ENCODE measurements at places on chromosomes 1 and 21.

DNA sequence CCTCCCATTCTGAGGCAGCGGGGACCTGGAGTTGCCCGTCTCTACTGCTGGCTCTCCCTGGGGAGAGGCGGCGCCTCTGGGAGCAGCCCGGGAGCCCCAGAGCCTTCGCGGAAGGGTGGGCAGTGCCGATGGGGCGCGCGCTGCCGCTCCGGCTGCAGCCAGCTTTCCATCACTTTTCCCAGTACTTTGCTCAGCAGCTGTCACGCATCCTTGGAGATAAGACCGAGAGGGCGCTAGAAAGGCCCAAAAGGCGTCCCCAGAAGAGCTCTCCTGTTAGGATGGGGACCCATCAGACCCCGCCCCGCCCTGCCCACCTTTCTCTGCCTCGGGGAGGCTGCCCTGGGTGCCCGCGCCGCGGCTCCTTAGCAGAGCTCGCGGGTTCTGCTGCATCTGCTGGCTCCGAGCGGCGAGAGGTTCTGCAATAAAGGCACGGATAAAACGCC, 534 bp downstream of the KCNH1 start:
- DNase-seq: no peak

DNA sequence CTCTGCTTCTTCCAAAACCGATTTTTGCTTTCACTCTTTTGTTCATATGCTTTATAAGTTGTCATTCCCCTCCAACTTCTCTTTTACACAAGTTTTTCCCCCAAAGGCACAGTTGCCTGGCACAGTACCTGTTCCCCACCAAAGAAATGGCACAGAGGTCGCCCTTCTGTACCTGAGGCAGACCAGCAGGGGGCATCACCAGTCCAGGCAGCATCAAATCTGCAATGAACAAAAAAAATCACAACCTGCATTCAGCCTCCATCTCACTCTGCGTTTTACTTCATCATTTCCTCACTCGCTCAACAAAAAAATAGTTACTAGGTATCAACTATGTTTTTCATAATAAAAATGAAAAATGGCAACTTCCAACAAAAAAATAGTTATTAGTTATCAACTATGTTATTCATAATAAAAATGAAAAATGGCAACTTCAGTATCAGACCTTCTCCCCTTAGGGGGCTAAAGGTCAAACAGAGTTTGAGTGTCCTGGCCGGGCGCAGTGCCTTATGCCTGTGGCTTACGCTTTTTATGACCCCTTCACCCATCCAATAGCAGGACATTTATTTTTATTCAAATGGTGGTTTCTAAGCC, 4.1 kb downstream of the EIF2D start:
- peak; percentile 37 for DNase-seq

- DNase-seq: peak; percentile 81
Measured at GRCh38 chr1:224205438-224205840, 22.4 kb downstream of the DEGS1 start.

DNA sequence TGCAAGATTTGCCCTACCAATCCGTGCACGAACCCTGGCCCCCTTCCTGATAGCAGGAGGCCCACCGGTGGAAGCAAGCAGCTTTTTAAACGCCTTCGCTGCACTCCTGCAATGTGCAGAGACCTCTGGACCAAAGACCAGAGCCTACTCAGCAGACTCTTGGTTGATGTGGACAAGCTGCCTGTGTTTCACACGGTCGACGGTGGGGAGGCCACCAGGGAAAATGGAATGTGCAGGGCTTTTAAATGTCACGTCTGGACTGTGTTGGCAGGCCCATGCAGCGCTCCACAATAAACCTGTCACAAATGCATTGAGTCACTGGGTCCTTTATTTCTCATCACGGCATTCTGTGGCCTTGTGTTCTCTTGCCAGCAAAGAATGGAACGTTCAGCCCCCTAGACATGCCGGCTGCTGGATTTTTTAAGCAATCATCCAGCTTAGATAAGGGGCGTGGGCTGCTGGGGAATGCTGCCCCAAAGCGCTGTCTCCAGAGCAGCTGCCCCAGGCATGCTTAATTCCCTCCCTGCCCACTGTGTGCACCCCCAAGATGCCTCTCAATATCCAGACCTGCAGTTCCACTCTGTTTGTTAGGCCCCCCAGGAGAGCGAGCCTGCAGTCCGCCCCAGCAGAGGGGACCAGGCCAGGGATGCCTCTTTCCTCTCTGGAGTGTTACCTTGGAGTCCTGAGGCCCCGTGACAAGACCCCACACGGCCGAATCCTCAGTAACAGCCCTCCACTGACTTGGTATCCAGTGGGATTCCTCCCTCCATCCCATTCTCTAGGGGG, 71.3 kb downstream of the ATP5PO start:
- DNase-seq: no peak

DNA sequence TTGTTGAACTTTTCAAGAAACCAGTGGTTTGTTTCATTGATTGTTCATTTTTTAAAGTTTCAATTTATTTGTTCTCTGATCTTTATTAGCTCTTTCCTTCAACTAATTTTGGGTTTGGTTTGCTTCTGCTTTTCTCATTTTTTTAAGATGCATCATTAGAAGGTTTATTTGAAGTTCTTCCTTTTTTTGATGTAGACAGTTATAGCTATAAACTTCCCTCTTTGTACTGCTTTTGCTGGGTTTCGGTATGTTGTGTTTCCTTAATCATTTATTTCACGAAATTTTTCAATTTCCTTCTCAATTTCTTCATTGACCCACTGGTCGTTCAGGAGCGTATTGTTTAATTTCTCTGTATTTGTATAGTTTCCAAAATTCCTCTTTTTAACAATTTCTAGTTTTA, 133.3 kb upstream of the GPR52 start:
- DNase-seq: no peak

DNA sequence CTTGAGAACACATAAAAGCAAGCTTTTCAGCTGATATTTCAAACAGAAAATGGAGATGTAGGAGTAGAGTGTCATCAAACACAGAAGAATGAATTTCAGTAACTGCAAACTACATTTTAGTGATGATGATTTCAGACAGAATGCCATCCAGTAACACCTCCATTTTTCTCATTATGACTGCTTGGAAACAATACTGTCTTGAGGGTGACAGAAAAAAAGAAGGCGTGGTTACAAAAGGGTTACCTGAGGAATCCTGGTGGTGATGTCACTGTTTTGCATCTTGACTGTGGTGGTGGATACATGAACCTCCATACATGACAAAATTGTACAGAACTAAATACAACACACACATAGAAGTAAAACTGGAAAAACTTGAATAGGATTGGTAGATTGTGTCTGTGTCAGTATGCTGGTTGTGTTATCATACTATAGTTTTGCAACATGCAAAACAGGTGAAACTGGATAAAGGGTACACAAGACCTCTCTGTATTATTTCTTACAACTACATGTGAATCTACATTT, 375.9 kb downstream of the PTBP2 start:
- DNase-seq: no peak

GRCh38 chr1:203199816-203200571, 13.5 kb upstream of the CHI3L1 start:
- no peak for DNase-seq

- DNase-seq: no peak
Measured at GRCh38 chr1:51330331-51331201, at the start of gene TTC39A. Gene TTC39A (minus strand): TSS chr1:51330562. CDS start chr1:51330477, 85 bp downstream.
